ENCODE measurements at places on chromosomes 11 and 22.
A peak's percentile ranks its signal among the peaks of the same experiment; 100 is the strongest.

DNA sequence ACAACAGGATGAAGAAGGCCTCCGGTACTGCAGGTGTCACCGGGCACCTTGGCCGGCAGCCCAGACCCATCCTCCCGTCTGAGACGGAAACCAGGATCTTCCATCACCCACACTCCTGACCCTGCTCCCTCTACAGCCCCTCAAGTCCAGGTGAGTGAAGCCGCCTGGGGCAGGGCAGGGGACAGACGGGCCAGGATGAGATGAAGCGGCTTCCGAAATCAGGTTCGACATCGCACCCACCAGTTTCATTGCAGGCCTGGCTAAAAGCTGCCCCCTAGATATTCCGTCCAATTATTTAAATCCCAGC, 639.1 kb downstream of the TBC1D22A start:
- DNase-seq: no peak

GRCh38 chr22:27157666-27158370, 500.4 kb downstream of the MIAT start:
- DNase-seq: no peak

DNA sequence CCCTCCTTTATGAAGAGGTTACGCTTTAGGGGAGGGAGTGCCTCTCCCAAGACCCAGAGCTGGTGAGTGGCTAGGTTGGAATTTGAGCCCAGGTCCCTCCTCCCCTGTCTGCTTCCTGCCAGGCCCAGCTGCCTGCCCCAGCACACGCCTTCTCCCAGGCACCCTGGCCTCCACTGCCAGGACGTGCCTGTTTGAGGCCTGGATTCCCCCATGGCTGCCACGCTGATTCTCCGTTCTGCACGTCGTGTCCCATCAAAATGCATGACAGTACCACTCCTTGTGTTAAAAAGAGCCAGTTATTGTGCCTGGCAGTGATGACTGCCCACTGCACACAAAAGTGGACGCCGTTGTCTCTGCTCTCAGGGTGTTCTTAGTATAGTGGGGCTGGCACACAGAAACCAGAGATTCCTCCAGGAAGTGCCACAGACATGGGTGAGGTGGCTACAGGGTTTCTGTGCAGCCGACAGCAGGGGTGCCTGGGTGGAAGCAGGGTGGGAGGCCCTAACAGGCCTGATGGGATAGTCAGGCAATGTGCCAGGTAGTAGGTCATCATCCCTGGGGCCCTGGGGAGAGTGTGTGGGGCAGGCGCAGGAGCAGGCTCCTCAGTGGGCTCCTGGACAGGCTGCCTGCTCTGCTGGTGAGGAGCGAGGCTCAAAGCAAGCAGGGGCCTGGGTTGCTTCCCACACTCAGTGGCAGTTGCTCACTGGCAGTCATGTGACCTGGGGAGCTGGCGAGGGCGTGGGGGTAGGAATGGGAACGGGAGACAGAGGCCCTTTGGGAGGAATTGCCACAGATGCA, 24.2 kb downstream of the MED15 start:
- DNase-seq: peak; percentile 93

GRCh38 chr11:35589281-35589680, 29.0 kb upstream of the FJX1 start:
- DNase-seq: no peak

DNA sequence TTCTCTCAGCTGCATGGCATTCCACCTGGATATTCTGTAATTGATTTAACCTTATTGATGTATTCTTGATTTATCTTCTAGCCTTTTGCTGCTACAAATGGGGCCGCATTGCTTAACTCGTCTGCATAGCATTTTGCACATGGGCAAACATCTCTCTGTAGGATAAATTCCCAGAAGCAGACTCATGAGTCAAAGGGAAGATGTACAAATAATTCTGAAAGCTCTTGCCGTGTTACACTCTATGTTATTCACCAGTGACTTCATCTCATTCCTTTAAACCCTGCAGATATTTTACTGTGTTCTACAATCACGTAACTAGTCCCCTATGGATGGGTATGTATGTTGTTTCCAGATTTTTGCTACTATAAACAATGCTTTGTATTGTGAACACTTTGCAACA, 112.7 kb downstream of the SEZ6L start:
- no peak for DNase-seq

- no peak for DNase-seq
These were observed 5.9 kb downstream of the TP53AIP1 start for GRCh38 chr11:128936606-128937251.

GRCh38 chr11:119525180-119525866, 102.4 kb upstream of the THY1 start:
- DNase-seq: no peak

GRCh38 chr11:100830274-100830673, 143.2 kb downstream of the ARHGAP42 start:
- DNase-seq: no peak
